ENCODE measurements at places on chromosomes 13 and 19. TPM values are rescaled to one million over a fixed set of nuclear protein-coding genes. Genes with fewer than 3 reads are reported as not detected.

LINGO3 gene
- not detected for total RNA-seq

NLRP5 gene
- not detected for total RNA-seq

- DNase-seq: no peak
Observed at GRCh38 chr13:44153496-44153895, 220.1 kb upstream of the SERP2 start.

GRCh38 chr19:13830741-13831536 is 35.7 kb downstream of the ZSWIM4 start:
- DNase-seq: no peak

DNA sequence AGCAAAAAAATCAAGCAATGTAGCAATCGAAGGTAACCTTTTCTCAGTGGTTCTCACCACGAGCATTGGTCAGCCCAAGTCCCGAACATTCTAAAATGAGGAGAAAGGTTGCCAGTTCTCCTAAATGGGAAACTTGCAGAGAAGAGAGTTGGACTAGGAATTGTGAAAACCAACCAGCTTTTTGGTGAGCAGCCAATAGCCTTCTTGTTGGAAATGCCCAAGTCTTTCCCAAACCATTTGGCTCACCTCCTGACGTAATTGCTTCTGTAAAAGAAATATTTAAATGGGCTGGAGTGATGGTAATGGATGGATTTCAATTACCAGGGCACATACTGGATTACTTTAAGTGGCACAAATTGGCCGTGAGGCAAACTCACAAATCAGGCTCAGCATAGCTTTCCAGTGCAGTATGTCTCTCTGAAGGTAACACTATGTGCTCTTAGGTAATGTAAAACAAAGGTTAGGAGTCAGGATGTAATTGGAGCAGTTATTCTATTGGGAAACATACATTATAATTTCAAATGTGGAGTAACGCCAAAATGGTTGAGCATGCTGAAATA is 423.2 kb downstream of the KLF5 start:
- DNase-seq: no peak

- no peak for DNase-seq
Observed at GRCh38 chr13:58630794-58631193, 999.2 kb downstream of the PCDH17 start.

GRCh38 chr13:112567161-112567862 is 20.6 kb downstream of the TUBGCP3 start:
- DNase-seq: no peak

DNA sequence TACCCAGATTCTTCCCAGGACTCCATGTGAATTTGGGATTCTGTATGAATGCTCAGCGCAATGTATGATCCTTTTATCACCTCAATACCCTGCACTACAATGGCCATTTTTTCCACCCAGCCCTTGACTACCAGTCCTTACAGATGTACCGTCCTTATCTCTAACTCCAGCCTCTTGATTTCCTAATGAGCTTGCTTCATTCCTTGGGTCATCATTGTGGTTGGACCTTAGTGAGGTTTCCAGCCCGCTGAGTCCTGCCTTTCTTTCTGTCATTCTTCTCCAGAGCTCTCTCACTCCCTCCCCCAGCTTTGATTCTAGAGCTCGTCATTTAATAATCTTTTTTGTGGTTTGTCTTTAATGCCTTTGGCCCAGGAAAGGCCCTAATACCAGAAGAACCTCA is 438.5 kb downstream of the ZNF536 start:
- DNase-seq: no peak

GRCh38 chr19:6452223-6452614 is 7.4 kb downstream of the SLC25A23 start:
- no peak for DNase-seq

Measured in neural crest cell (in vitro differentiated cells).